ENCODE measurements at places on chromosomes 5 and 9.

- no peak for DNase-seq
Measured at GRCh38 chr9:82421498-82421897, 432.9 kb downstream of the SPATA31D1 start.

- no peak for DNase-seq
Measured at GRCh38 chr5:177123789-177124485, 9.6 kb upstream of the NSD1 start.

- DNase-seq: no peak
Measured at GRCh38 chr5:163347671-163348070, 89.7 kb upstream of the CCNG1 start.

DNA sequence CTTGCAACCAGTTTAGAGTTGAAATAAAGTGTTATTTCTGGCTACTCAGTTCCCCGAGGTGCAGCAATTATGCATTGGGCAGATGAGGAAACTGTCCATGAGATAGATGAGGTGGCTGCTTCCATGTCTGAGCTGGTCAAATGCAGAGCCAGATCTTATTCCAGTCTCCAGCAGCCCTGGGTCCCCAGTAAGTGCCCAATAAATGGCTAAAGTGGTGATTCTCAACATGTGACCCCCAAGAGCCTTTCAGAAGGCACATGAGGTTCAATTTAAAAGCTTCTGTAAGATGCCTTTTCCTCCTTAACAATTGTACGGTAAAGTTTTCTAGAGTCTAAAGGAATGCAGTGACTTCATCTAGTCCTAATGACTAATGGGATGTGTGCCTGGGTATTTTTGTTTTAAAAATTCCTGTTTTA, 17.5 kb downstream of the ATOX1 start:
- DNase-seq: no peak

GRCh38 chr5:172229904-172230303, 35.9 kb downstream of the EFCAB9 start:
- no peak for DNase-seq
